Right atrium auricular region (tissue), 2 donors: ENCODE measurements at places on chromosomes 7 and 10.

DNA sequence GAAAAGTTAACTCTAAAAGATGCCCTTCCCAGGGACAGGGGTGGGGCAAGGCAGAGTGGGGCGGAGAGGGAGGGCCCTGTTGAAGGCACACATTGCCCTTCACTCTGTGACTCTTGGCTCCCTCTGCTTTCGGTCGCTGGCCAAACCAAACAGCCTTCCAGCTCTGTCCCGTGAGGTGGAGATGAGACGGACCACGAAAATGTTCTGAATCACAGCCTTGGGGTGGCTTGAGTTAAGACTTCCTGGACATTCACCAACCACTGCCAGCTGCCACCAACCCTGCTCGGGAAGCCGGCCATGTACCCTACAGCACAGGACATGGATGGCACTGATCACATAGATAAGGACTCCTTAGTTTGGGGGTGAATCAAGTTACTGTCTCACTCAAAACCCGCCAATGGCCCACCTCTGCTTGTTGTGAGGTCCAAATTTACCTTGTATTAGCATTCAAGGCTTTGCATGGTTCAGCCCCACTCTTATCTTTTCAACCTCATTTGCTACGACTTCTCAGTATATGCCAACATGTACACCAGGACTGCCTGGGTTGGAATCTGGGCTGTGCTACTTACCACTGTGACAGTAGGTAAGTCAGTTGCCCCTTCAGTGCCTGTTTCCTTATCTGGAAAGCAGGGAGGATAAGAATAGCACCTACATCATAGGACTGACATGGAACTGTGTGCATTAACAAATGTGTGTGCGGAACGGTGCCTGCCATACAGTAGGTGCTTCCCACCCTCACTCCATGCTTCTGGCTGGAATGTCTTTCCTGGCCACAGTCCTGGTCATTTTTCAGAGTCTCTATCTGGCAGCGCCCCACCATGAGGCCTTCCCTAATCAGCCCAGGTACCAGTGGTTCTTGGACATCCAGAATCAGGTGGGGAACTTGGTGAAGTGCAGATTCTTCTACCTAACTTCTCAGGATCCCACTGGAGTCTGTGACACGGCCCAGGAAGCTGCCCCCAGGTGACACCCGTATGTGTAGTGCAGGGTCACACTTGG is 28.0 kb downstream of the ITPRIP start:
- DNase-seq: peak; percentile 88
- peak overlapping the region; percentile 97 for H3K27ac ChIP-seq
- H3K27me3 ChIP-seq: no peaks in the 10 kb centered on the region
- no peak overlapping the region for H3K4me3 ChIP-seq

GRCh38 chr7:157908006-157908782 is 571.4 kb downstream of the DNAJB6 start:
- H3K4me1 ChIP-seq: no peaks in the 10 kb centered on the region
- no peak overlapping the region for H3K27ac ChIP-seq
- no peaks in the 10 kb centered on the region for H3K27me3 ChIP-seq
- DNase-seq: no peak
- no peaks in the 10 kb centered on the region for H3K36me3 ChIP-seq
- no peak overlapping the region for H3K4me3 ChIP-seq

- no peak overlapping the region for H3K4me3 ChIP-seq
- DNase-seq: no peak
- H3K27ac ChIP-seq: no peak overlapping the region
Measured at GRCh38 chr10:35352512-35352911, 16.2 kb downstream of the CCNY start.

DNA sequence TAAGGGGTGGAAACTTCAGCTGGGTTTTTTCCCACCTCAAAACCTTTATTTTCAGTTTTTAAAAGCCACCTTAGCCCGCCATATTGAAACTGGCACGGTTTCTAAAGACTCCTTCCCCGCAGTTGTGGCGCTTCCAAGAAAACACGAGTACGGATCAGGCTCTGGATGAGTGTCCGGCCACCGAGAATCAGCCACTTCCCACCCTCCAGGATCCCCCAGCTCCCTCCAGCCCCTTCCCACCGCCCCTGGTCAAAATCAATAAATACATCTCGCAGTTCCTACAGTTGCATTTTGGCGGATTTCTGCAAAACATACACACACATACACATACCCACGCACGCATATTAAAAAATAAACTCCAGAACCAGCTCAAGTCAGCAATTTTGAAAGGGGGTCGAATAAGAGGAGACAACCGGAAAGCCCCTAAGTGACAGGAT is 1.1 kb downstream of the SFMBT2 start:
- no peaks in the 10 kb centered on the region for H3K4me1 ChIP-seq
- DNase-seq: no peak
- H3K27ac ChIP-seq: peak overlapping the region; percentile 88

GRCh38 chr10:72016608-72017300 is 52.6 kb downstream of the CHST3 start:
- no peak for DNase-seq
- H3K27ac ChIP-seq: peak overlapping the region; percentile 78
- H3K36me3 ChIP-seq: no peaks in the 10 kb centered on the region
- no peaks in the 10 kb centered on the region for H3K27me3 ChIP-seq
- H3K4me1 ChIP-seq: no peaks in the 10 kb centered on the region

GRCh38 chr7:13179011-13179582 is 491.7 kb downstream of the ARL4A start:
- DNase-seq: no peak
- no peak overlapping the region for H3K4me3 ChIP-seq
- no peaks in the 10 kb centered on the region for H3K4me1 ChIP-seq
- no peak overlapping the region for H3K27ac ChIP-seq

- no peak for DNase-seq
- no peak overlapping the region for H3K4me3 ChIP-seq
- no peaks in the 10 kb centered on the region for H3K27me3 ChIP-seq
- no peaks in the 10 kb centered on the region for H3K36me3 ChIP-seq
- H3K27ac ChIP-seq: no peak overlapping the region
Measured at GRCh38 chr10:70688828-70689227, 16.5 kb downstream of the ADAMTS14 start.

- H3K36me3 ChIP-seq: no peaks in the 10 kb centered on the region
- H3K4me3 ChIP-seq: no peak overlapping the region
- H3K4me1 ChIP-seq: no peaks in the 10 kb centered on the region
- H3K27me3 ChIP-seq: no peaks in the 10 kb centered on the region
- H3K27ac ChIP-seq: no peak overlapping the region
- DNase-seq: no peak
Measured at GRCh38 chr10:71103961-71104360, 108.4 kb upstream of the UNC5B start.

DNA sequence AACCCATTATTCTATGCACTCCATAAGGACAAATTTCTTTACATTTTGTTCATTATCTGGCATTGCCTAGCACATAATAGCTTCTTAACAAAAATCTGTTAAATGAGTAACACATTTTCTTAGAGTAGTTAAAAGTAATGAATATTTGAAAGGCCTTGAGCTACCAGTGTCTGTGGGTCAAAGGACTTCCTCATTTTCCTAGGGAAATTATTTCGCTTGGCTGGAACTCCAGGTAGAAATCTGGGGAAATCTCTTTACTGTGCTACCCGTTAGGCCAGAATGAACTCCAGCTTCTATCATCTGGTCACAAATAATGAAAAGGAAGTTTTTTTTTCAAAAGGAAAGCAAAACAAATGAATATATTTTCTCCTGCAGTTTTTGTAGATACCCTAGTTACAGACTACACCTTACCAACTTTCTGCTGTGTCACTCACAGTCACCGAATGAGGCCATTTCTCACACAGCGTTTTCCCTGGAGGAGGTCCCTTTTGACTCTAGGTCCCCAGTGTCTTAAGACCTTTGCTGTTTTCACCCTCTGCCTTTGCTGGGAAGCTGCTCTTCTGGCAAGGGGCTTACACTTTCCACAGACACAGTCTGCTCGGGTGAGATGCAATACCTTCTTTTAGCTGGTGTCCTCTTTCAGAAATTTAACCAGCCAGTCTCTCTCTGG is 1.6 kb downstream of the SAMD9L start:
- no peak for DNase-seq
- peaks cover 22% of the 10 kb centered on the region for H3K4me1 ChIP-seq
- H3K27ac ChIP-seq: peak overlapping the region; percentile 35
- H3K4me3 ChIP-seq: peak overlapping the region; percentile 40
- H3K36me3 ChIP-seq: peaks cover 10% of the 10 kb centered on the region

DNA sequence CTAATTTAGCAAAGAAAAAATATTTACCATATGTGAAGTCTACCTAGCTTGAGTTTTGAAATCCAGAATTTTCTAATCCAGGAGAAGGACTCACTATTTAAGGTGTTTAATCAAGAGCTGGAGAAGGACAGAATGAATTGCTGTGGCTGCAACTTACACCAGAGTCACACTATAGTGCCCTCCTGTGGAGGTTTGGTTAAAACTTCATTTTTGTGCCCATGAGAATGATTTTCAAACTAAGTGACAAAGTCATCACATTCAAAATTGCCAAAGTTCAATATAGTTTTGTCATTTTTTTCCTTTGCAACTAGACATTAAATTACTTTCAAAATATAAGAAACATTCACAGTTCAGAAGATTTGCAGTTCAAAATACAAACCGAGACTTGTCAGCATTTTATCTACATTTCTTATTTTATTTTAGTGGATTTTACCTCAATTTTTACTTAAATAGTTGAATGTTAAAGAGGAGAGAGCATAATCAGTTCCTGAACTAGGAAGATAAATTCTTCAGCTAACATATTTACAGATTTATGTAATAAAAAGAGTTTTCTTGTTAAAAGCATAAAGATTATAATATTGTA is 70.7 kb downstream of the CABCOCO1 start:
- no peaks in the 10 kb centered on the region for H3K36me3 ChIP-seq
- no peak overlapping the region for H3K27ac ChIP-seq
- no peak overlapping the region for H3K4me3 ChIP-seq

GRCh38 chr10:88843171-88843570 is 8.5 kb downstream of the ANKRD22 start:
- H3K4me3 ChIP-seq: no peak overlapping the region
- H3K27ac ChIP-seq: no peak overlapping the region
- DNase-seq: no peak
- H3K36me3 ChIP-seq: no peaks in the 10 kb centered on the region

DNA sequence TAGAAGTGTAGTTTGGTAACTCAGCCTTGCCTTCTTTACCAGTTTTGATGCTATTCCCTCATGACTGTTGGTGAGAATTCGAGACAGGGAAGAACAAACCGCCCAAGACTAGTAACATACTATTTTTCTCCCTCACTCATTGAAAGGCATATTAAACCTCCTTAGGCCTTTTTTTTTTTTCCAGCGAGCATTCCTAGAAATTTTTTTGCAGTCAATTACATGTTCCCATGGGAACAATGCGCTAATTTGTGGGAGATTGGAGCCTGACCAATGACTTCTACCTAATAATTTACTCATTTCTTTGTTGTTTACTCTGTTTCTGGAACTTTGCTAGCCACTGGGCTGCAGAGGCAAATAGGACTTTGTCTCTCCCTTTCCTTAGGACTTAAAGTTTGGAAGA is 6.0 kb downstream of the VPS50 start:
- no peaks in the 10 kb centered on the region for H3K36me3 ChIP-seq
- H3K27me3 ChIP-seq: no peaks in the 10 kb centered on the region
- H3K4me3 ChIP-seq: no peak overlapping the region
- H3K4me1 ChIP-seq: peaks cover 7% of the 10 kb centered on the region
- no peak overlapping the region for H3K27ac ChIP-seq
- no peak for DNase-seq

DNA sequence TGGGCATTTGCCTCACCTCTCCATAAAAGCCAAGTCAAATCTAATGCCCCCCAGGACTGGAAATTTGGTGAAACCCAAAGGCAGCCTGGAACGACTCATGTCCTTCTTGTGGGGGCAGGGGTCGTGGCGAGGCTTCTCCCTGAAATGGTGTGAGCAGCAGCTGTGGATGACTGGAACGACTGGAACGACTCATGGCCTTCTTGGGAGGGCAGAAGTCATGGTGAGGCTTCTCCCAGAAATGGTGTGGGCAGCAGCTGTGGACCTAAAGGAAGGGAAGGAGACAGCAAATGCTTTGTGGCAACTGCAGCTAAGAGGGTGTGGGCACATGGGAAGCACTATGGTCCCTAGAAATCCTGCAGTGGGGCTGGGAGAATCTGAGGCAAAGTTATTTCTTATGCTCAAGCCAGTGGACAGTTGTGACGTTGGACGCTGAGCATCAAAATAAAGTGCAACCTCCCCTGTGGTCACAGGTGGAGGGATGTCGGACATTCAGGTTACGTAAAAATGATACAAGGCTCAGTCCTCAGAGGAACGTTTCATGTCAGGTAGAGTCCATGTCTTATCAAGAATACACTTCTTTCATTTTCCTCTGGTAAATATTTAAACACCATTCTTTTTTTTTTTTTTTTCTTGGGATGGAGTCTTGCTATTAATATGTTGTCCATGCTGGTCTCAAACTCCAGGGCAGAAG is 107.0 kb upstream of the KIF5B start:
- DNase-seq: no peak
- H3K27me3 ChIP-seq: no peaks in the 10 kb centered on the region
- H3K4me1 ChIP-seq: no peaks in the 10 kb centered on the region

DNA sequence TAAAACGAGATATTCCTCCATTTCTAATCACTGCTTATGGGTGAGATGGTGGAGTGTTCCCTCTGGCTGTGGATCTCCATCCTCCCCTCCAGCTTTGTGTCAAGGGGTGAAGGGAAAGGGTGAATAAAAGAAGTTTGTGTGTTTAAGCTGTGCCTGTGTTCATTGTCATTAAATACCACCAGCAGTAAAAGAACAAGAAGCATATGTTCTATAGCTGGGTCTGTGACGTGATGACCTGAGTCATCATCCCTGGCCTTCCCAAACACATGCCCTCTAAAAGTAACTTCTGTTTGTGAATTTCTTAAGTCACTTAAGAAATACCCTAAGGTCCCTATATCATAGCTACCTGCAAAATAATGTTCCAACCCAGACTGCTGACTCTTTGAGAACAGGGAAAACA is 104.9 kb downstream of the PPP1R17 start:
- H3K4me1 ChIP-seq: no peaks in the 10 kb centered on the region
- no peak for DNase-seq
- no peaks in the 10 kb centered on the region for H3K36me3 ChIP-seq

- no peaks in the 10 kb centered on the region for H3K27me3 ChIP-seq
- H3K27ac ChIP-seq: no peak overlapping the region
- H3K4me1 ChIP-seq: no peaks in the 10 kb centered on the region
- DNase-seq: no peak
- H3K36me3 ChIP-seq: no peaks in the 10 kb centered on the region
Measured at GRCh38 chr7:125775317-125775716, 845.7 kb upstream of the POT1 start.

DNA sequence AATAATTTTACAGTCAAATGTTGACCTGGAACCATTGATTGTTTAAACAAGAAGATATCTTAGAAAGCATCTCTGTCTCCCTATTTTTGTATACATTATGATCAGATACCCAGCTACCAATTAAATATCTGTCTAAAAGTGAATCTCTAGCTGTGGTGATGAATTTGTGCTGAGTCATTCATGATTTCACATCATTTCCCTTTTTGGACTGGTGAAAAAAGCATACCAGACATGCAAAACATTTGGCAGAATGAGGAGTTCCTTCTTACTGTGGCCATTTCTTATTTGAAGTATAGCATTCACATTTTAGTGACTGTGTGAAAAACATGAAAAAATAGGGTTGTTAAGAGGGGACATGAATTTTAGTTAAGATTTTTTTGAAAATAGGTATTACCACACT is 98.0 kb upstream of the GATA3 start:
- H3K36me3 ChIP-seq: no peaks in the 10 kb centered on the region
- no peak overlapping the region for H3K4me3 ChIP-seq
- no peaks in the 10 kb centered on the region for H3K27me3 ChIP-seq
- H3K4me1 ChIP-seq: no peaks in the 10 kb centered on the region
- no peak for DNase-seq
